Stimulated activated naive CD4-positive, alpha-beta T cell (primary cell): ENCODE measurements at places on chromosomes 4 and X.

- DNase-seq: no peak
Observed at GRCh38 chr4:123055943-123056342, 133.5 kb upstream of the NUDT6 start.

GRCh38 chr4:183284965-183285364, 35.1 kb downstream of the CLDN22 start:
- no peak for DNase-seq

- no peak for DNase-seq
Observed at GRCh38 chr4:125550769-125551168, 236.0 kb downstream of the FAT4 start.

DNA sequence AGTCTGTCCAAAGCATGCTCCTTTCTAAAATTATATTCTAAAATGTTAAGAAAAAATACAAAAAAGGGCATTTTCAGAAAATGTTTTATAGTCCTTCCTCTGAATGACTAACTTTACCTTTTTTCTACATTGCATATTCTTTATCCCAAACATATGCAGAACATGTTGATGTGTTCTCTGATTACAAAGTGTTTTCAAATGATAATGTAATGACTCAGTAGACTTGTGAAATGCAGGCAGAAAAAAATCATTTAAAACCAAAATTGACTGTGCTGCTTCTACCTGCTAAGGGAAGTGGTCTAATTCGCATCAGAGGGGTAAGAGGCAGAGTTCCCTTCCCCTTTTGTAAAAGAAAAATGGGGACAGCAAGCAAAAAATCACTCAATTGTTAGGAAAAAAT, 22.7 kb upstream of the YTHDC1 start:
- no peak for DNase-seq

- DNase-seq: no peak
Observed at GRCh38 chr4:71300362-71300761, 38.5 kb upstream of the SLC4A4 start.

DNA sequence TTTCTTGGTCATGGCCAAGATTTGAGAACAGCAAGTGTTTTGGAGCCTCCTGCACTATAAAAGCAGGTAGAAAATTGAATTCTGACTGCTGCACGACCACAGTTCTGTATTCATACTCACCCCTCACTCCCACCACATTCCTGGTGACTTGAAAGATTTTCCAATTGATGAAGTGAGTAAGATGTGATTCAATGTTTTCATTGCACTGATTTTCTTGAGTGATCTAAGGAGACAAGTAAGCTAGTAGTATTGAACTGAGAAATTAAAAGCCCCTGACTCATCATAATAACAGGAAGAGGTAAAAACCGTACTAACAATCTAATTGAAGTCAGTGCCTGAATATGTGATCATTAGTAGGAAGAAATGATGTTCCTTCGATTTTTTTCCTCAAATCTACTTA, 6.1 kb upstream of the SEC24D start:
- DNase-seq: no peak

DNA sequence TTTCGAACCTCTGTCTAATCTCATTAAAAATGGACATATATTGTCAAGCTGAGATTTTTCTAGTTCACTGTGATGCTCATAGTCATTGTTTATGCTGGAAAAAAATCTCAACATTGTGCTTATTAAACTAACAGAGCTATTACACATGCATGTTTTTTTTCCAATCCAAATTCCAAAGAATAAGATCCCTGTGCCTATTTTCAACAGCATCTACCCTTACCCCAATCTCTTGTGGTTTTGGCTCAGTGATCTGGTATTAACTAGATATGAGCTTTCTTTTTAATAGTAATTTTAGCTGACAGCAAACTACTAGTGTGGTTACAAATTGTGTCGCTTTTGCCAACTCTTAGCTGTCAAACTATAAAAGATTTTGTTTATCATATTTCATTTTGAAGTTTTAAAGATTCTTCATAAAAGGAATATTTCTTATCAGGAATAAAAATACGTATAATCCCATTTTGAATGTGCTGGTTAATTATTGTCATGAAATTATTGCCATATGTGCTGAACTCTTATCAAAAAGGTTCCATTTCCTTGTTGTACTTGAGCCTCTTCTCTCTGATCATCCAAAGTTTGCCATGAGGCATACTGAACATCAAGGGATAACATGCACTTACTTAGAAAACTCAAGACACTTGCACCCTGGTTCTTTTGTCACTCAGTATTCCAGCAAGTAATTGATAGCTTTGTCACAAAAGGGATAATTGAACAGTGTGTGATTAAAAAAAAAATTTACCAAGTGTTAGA, 241.2 kb downstream of the ARHGAP24 start:
- no peak for DNase-seq

- no peak for DNase-seq
Observed at GRCh38 chrX:112380541-112381278, 298.1 kb upstream of the TRPC5 start.

- no peak for DNase-seq
Observed at GRCh38 chrX:104281564-104281963, 26.8 kb upstream of the ESX1 start.

DNA sequence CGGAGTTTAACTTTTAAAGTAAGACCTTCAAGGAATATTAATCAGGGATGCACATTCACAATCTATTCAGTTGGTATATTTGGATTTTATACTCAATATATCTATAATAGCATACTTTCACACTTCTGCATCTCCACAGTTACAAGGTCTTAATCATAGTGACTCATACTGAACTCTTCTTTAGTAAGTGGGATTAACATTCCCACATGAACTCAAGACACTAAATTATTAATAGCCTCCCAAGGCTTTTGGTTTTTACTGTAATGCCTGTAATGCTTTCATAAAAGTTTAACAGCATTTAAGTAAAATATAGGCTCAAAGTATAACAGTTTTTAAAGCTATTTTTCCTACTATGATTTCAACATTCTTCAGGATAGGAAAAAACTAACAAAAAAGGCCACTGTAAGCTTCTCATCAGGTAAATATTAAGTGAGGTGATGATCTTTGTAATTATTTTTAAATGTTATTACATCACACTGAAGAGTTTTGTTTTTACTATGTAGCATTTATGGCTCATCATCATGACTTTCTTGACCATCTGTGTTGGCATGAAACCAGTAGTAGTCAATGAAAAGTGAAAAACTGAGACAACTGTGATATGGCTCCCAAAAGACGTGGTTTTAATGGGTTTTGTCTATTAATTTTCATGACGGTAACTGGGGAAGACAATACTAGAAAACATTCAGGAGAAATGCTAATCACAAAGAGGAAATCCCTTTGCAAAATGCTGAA, 91.5 kb upstream of the GALNT7 start:
- no peak for DNase-seq

DNA sequence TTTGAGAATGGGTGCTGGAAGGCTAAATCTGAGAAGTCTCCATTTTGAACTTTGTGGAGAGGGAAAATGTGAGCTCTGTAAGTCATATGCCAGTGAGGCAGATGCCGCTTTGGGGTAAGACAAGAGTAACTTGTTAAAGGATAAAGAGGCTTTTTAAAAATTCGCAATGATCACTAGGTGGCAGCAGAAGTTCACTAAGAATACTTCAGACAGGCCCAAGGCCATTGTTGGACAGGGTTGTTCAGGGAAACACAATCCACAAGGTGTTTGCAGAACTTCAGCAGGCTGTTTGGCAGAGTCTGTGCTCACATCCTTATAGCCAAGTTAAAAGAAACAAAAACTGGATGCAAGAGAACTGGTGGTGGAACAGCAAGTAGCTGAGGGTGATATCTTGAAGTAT, 13.7 kb upstream of the PIGA start:
- DNase-seq: no peak

DNA sequence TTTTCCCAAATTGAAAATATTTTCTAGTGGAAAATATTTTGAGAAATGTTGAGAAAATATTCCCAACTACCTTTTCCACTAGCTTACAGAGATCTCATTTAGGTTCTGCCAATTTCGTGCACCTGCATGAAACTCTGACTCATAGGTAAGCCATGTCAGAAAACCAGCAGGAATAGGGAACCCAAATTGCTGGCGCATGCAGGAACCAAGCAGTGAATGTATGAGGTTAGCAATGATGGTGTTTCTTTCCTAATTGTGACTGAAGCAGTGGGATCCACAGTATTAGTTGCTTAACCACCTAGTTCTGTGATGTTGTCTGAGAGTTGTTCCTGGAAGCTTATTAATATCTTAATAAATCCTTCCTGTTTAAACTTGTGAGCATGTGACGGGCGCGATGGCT, 381.0 kb upstream of the TRAM1L1 start:
- DNase-seq: no peak

DNA sequence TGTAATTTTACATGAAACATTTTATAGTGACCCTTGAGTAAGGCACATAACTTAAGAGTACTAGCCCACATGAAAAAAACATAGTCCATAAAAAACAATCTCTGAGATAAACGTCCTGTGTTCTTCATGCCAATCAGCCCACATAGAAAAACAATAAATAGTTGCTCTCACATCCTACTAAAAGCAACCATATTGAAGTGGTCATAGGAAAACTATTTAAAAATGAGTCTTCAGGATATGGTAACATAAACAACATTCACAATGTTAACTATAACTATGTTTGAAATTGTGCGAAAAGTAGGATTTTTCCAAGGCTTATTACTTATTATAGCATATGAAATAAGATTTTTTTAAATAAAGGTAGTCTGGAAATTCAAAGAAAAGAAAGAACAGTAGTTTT, 77.1 kb upstream of the EPHA5 start:
- no peak for DNase-seq

- no peak for DNase-seq
Observed at GRCh38 chr4:127822430-127822829, 40.3 kb downstream of the HSPA4L start.

- no peak for DNase-seq
Observed at GRCh38 chr4:146165840-146166239, 9.7 kb upstream of the LSM6 start.

- DNase-seq: no peak
Observed at GRCh38 chr4:68954126-68954525, 2.5 kb upstream of the UGT2A3 start.

DNA sequence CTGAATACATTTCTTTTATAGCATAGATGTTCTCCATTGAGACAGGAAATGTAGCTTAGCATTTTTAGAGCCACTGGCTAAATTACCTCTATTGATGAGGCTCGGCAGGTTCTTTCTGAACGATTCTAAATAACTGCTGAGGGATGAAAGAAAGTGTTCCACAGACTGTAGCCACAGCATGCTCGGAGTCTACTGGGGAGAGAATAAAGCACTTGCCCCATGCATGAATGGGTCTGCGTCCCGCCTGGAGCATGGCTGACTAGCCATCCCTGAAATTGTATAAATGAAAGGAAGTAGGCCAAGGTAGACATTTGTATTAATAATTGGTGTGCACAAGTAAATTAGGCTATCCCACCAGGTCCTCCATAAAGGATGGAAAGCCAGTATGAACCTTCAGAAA, 269.8 kb downstream of the COL25A1 start:
- DNase-seq: no peak

GRCh38 chr4:24934311-24934710, 21.5 kb upstream of the CCDC149 start:
- no peak for DNase-seq

DNA sequence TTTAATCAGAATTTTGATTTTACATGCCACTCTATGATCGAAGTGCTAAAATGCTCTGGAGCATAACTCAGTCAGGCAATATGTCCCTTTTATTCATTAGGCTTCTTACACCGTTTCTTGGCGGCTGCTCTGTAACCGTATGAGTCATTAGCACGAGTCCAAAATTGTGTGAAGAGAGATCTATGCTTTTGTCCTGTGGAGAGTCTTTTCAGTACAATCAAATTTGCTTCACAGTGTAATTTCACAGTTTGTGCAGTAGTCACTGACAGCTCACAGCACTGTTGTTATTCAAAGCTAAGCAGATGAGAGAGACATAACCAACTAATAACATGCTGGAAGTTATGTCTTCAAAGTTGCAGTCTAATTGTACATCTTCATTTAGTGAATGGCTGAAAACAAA, 167.8 kb downstream of the PCDH10 start:
- no peak for DNase-seq

DNA sequence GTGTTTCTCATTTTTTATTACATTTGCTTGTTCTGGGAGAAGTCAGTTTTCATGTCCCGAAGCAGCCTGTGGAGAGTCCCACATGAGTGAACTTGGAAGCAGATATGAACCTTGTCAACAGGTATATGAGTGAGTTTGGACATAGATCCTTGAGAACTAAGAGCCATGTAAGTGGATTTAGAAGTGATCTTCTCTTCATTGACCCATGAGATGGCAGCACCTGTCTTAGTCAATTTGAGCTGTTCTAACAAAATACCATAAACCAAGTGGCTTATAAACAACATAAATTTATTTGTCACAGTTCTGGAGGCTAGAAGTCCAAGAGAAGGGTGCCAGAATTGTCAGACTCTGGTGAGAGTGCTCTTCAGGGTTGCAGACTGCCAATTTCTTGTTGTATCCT, 1043.8 kb downstream of the ADGRL3 start:
- DNase-seq: no peak

DNA sequence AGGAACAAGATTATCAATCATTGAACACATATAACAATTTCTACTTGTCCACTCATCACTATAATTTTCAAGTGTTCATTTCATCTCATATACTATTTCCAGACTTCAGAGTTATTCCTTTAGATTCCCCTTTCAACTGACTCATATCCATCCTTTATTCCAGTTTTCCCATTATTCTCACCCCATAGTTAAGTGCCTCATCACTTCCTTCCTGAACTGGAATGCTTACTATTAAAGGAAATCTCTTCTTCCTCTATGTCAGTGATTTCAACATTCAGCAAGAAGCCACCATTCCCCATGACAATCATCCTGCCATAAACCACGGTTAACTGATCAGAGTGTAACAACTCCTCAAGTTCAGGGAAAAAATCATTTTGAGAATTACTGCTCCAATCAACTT, 198.9 kb downstream of the FBXO8 start:
- DNase-seq: no peak

DNA sequence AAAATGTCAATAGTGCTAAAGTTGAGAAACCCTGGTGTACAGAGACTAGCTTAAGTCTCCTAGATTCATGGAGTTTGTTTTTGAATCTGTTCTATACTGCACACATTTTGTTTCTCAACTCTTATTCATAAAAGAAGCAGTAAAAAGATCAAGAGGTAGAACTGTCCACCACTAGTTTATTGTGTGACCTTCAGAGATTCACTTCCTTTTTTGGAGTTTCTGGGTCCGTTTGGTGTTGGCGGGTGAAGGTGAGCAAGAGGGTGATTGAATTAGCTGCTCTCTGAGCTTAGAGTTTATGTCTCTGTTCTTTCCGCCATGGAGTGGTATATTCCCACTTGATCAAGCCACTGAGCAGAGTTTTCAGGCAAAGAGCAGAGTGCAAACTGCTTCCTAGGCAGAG, 21.4 kb upstream of the PLAC1 start:
- no peak for DNase-seq

GRCh38 chr4:19711871-19712270, 539.8 kb upstream of the SLIT2 start:
- no peak for DNase-seq

DNA sequence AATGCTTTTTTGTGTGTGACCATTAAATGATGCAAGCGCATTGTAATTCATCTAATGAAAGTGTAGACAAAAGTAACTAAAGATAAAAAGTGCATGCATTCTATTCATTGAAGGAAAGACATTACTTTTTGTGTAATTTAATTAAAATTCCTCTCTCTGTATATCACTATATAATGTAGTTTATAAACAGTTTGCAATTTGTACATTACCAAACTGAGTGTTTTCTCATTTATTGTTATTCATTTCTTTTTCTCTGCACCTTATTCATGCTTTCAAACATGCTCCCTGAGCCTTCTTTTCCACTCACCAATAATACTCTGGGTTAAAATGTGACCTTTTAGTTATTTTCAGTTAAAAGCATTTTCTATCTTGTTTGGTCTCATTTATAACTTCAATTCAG, 713.7 kb upstream of the AADAT start:
- DNase-seq: no peak
